ENCODE measurements at places on chromosomes 4 and X. TPM values are rescaled to one million over a fixed set of nuclear protein-coding genes. Genes with fewer than 3 reads are reported as not detected.

GRCh38 chr4:108166441-108167315 is 2.1 kb downstream of the LEF1 start:
- DNase-seq = no peak

The SPANXD gene
- total RNA-seq = not detected

DNA sequence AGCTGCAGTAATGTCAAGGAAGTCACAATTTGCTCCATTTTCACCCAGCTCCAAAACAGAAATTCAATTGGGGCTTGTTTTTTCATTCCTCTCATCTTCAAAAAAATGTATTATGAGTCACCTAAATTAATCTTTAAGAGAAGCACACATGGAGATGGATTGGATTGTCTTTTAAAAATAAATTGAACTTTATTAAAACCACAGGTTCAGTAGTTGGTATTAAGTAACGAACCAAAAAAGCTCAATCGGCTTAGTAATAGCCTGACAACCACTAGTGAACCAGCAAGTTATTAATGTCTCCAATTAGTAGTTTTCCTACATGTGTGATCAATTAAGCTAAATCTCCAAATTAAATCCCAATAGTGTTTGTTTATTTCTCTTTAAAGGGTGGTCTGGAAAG is 283.5 kb upstream of the GIMD1 start:
- no peak for DNase-seq

The HMGN5 gene
- total RNA-seq = 7.9 TPM

The XAGE1B gene
- not detected for total RNA-seq

- no peak for DNase-seq
These were observed 33.8 kb downstream of the CEP44 start for GRCh38 chr4:174317531-174317930.

- no peak for DNase-seq
These were observed 35.6 kb downstream of the GAB1 start for GRCh38 chr4:143372093-143372915.

DNA sequence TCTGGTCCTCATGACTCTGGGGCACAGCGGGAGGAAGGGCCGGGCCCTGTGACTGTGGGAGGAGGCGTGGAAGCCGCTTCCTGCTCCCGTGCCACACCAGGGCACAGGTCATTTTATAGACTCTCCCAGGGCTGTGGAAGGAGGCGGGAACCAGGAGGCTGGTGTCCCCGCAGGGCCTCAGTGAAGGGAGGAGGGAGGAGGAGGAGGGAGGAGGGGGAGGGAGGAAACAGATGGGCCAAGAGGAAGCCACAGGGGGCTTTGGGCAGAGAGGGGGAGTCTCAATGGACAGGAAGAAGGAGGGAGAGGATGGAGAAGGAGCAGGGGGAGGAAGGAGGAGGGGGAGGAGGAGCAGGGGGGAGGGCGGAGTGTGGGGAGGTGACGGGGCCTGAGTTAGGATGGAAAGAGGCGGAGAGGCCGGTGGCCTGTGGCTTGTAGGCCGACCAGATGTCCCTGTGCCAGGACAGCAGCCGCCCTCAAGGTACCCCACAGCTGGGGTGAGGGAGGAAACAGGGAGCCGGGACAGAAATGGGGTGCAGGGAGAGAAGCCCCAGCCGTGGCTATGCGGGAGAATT is 6.2 kb upstream of the PLCXD1 start:
- DNase-seq = peak; percentile 80

DNA sequence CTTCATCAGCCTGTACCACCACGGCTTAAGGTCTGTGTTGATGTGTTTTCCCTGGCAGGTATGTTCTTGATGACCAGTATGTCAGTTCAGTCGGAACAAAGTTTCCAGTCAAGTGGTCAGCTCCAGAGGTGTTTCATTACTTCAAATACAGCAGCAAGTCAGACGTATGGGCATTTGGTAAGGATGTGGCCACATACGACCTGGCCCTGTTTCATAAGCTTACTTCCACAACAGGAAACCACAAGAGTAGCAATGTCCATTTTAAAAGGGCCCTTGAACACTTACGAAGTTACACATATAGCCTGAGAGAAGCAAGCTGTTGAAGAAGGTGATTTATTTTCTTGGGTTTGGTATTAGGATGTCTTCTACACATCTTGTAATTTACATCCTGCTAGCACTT is 46.1 kb downstream of the BMX start:
- no peak for DNase-seq

GRCh38 chr4:89737888-89738287 is 99.1 kb downstream of the SNCA start:
- no peak for DNase-seq

GRCh38 chr4:105858466-105859040 is 36.7 kb upstream of the NPNT start:
- DNase-seq = no peak

DNA sequence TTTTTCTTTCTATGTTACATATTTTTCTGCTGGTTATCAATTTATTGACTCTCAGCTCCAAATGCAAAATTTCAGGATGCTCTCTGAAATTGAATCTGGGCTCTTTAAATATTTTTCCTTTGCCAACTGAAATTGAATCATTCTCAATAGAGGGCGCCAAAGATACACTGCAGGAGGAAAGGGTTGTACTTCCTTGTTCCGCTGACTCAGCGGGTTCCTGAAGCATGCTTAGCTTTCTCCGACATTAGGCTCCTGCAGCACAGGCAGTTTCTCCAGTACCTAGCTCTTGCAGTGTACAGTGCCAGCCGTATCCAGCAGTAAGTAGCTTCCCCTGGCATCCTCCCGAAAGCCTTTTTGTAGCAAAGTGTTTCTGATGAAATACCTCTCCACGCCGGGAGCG is 28.8 kb upstream of the CFAP47 start:
- DNase-seq = no peak

DNA sequence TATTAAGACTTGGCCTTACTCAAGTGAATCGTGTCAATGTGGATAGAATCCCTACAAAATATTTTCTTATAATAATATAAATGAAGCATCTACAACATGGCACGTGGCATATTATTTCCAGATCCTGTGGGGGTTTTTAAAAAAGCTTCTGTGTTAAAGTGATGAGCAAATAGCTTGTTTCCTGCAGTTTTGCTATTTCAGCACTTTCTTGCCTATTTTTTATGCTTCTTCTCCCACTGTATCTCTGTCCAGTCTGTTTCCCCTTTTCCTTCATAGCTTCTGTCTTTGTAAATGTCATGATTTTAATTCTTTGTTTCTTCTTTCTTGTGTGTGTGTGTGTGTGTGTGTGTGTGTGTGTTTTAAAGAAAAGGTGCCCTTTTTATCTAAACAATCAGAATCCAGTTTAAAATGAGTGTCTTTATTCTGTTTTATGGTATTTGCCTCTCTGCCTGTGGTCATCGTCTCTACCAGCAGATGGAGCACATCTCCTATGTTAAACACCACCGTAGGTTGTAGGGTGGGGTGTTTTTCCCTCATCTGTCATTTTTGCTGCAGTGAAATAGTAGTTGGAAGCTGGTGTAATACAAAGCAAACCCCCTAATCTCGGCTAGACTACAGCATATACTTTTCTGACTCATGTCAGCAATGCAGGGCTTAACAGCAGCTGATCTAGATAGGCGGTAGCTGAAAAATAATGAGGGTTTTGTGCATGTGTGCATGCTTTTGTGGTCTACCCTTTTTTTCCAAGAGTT is 33.1 kb downstream of the FTHL17 start:
- no peak for DNase-seq

The RAB33A gene
- 7.4 TPM for total RNA-seq

The USP17L29 gene
- not detected for total RNA-seq

- no peak for DNase-seq
These were observed 56.1 kb downstream of the TSPAN5 start for GRCh38 chr4:98602270-98602669.

- no peak for DNase-seq
These were observed 2.3 kb upstream of the AASDH start for GRCh38 chr4:56389558-56389957.

- DNase-seq = no peak
These were observed 167.5 kb downstream of the CDS1 start for GRCh38 chr4:84750260-84750959.

DNA sequence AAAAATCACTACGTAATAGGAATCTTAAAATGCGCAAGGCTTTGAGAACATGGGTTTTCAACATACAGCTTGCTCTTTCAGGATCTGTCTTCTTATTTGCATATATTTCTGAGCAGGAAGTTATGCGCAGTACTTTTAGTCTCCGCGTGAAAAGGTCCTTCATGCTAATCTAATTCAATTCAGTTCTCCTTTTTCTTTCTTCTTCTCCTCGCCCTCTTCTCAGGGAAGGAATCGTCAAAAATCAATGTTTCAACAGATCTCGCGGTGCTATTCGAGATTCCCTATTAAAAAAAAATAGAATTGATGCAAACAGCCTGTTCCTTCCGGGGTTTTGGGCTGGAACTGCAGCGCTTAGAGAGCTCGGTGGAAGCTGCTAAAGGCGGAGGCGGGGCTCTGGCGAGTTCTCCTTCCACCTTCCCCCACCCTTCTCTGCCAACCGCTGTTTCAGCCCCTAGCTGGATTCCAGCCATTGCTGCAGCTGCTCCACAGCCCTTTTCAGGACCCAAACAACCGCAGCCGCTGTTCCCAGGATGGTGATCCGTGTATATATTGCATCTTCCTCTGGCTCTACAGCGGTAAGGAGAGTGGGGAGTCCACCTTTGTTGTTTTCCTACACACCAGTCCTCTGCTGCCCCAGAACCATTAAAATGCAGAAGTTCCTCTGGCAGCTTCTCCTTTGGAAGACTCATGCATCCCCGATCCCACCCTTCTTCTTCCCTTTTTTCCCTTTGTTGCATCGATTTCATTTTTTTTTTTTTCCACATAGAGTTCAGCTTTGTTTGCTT is at the start of the genes HMGN5 and SH3BGRL:
Gene HMGN5, minus strand, starts transcription at position 243 of the 785 bp plus-strand sequence. CDS start 80,364 bp downstream, outside the sequence.
Gene SH3BGRL, plus strand, starts transcription at position 432 of the 785 bp plus-strand sequence. Its CDS starts 99 bp downstream, at position 531.
- DNase-seq = peak; percentile 90

DNA sequence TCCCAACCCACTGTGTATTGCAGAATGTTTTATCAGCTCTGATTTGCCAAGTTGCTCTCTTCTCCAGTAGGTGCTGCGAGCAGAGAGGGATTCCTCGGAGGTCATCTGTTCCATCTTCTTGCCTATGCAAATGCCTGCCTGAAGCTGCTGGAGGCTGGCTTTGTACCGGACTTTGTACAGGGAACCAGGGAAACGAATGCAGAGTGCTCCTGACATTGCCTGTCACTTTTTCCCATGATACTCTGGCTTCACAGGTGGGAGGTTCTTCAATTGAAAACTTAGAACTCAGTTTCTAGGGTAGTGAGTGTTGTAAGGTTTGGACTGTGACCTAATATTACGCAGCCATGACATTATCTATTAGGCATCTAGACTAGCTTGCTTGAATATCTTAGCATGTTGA is 24.9 kb downstream of the AR start:
- DNase-seq = no peak

DNA sequence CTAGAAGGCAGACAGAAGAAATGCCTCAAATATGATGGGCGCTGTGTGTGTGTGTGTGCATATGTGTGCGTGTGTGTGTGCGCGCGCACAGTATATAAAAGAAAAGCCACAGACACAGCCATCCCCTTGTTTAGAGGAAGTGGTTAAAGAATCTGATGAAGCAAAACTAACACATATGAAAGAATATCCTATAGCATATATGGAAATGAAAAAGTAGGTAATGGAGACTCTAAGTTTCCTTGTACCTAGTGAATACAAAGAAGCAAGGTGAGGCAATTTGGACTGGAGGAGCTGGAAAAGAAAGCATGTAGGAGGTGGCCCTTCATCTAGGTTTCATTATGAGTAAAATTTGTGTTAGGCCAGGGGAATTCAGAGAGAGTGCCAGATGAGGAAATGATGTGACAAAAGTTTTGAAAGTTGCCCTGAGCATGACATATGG is 58.6 kb upstream of the MCF2 start:
- DNase-seq = no peak

The SLIT2 gene
- total RNA-seq = 29.6 TPM

DNA sequence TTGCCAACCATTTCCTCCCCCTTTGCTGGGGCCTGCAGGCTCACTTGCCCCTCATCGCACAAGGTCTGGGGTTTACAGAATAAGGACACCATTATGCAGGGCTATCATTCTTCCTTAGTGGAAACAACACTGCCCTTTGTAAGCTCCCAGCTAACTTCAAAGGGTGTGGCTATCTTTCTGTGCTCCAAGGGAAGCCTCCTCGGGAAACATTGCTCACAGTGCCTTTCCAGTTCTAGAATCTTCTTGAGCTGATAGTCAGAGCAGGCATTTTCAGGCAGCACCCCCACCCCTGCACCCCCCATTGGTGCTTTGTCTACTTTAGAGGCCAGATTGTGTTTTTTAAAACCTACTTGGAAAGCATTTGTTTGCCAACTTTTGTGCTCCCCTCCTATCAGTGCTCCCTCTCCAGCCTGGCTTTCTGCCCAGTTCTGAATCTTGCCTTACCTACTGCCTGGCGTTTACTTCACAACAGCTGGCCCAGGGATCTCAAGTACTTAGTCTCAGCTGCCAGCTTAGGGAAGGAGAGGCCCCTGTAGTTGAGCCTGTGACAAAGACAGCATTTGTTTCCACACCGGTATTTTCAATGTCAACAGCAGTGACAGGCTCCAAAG is 53.5 kb downstream of the PLAC1 start:
- DNase-seq = no peak

DNA sequence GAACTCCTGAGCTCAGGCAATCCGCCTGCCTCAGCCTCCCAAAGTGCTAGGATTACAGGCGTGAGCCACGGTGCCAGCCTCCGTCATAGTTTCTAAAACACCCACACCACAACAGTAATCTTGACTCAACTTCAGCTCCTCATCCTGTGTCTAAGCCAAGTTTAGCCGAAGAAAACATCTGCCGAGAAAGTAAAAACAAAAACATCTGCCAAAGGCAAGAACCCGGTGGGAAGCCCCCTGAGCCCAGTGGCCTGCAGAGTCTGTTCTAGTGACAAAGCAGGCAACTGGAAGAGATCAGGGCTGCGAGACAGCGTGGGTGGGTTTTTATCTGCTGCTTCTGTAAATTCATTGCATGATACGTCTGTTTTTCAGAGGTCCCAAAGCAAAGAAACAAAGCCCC is 26.6 kb upstream of the CD99 start:
- DNase-seq = peak; percentile 81

The C4orf54 gene
- total RNA-seq = 0.09 TPM

The WDFY3 gene
- 105 TPM for total RNA-seq

DNA sequence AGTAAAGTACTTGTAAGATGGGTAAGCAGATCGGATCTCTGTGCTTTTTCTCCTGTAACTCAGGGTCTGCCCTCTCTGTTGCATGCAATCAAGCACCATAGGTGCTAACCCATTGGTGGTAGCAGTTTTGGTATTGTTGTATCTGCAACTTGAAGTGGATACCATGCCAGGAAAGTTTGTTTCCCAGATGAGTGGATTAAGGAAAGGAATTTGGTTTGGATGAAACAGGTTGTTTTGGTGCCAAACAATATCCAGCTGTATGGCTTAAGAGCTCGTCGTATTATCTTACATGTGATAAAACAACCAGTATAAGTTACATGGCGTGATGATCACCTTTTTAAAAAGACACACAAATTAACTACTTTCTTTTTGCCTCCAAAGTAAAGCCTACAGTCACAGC is 280.9 kb upstream of the TENM3 start:
- no peak for DNase-seq

The TMEM156 gene
- total RNA-seq = 0.65 TPM

DNA sequence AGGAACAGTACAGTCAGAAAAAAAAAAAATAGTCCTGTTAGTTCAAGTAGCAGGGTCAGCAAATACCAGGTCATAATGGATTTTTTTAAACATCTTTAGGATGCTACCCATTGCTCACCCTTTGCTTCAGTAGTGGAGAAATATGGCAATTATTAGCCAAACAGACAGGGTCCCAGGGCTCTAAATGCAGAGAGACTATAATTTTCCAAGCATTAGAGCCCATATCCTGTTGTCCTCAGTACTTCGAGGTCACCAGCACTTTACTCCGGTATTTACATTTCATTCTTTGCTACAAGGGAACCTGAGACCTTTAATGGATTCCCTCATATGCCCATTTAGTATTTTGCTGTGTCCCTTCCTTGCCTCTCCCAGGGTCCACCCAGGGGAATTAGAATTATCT is 1562.9 kb upstream of the TENM3 start:
- no peak for DNase-seq

The MAGEA9B gene
- total RNA-seq = not detected

The FDCSP gene
- not detected for total RNA-seq

All from posterior vena cava (tissue), 2 donors.